ENCODE measurements at places on chromosomes 7 and 10. TPM values are rescaled to one million over a fixed set of nuclear protein-coding genes. Genes with fewer than 3 reads are reported as not detected.
A peak's percentile ranks its signal among the peaks of the same experiment; 100 is the strongest.

GRCh38 chr7:2498708-2499107, 20.9 kb upstream of the LFNG start:
- no peak for DNase-seq

DNA sequence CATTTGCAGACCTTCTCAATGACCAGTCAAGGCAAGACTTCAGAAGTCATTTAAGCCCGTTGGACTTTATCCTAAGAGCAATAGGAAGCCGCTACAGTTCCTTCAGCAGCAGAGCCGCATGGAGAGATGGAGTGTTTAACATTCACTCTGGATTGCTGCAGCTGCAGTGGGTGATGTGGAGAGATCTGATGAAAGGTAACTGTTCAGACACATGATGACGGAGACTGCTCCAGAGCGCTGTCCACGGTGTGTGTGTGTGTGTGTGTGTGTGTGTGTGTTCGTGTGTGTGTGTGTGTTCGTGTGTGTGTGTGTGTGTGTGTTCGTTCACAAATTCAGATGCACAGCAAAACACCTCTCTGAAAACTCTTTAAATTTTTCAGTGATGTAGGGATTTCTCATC, 37.0 kb downstream of the SEC61G start:
- DNase-seq = no peak

DNA sequence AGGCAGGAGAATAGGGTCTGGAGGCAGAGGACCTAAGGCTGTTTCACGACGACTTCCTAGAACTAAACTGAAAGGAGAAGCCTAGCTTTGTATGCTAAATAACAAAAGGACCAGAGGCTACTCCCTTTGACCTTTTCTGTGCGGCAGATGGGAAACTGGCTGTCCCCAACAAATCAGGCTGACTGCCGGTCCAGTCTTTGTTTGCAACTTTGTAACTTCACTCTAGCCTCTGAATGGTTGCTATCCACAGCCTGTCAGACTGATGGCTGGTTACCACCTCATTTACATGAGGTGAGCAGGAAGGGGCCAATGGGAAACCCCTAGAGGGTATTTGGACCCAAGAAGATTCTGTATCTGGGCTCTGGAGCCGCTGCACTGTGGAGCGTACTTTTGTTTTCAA, 132.6 kb upstream of the SHH start:
- DNase-seq = no peak

DNA sequence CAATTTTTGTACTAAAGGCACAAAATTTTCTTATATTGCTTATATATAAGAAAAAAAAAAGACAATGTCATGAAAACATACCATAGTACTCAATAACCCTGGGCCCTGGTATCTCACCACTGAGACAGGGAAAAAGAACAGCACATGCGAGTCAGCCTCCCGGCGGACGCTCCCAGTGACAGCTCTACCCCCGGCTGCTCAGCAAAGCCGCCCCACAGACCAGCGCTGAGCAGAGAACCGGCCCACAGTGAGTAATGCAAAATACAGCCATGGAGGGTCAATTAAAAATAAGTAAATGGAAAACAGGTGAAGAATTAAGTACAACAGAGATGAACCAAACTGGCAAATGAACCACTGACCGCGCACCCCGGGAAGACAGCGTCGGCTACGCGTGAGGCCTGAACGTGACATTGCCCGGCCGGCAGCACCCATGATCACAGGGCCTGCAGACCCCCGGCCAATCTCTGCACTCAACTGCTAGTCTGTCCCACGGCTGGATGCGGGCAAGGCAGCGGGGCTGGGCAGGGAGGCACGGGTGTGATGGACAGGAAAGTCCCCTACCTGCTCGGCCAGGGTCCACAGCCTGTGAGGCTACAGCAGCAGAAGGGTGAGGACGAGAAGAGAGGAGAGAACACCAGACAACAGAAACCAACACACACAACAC, 175.9 kb downstream of the ZMYND11 start:
- DNase-seq = no peak

- peak; percentile 15 for DNase-seq
These were observed 78.7 kb upstream of the CXCL12 start for GRCh38 chr10:44463511-44464121.

GRCh38 chr10:44326474-44327030, 58.3 kb downstream of the CXCL12 start:
- no peak for DNase-seq

GRCh38 chr10:105967256-105967655, 1197.2 kb downstream of the SORCS1 start:
- DNase-seq = no peak

GRCh38 chr7:148903504-148903903, 19.4 kb upstream of the EZH2 start:
- no peak for DNase-seq

GRCh38 chr7:40239755-40240303, 105.0 kb downstream of the SUGCT start:
- no peak for DNase-seq

Gene PDE6C
- total RNA-seq = 1.2 TPM

All from umbilical cord (tissue), 2 donors.